ENCODE measurements at places on chromosomes 7 and 10. TPM values are rescaled to one million over a fixed set of nuclear protein-coding genes. Genes with fewer than 3 reads are reported as not detected.
A peak's percentile ranks its signal among the peaks of the same experiment; 100 is the strongest.

- DNase-seq: peak; percentile 74
Observed at GRCh38 chr7:2613931-2614600, 17.7 kb upstream of the TTYH3 start.

- peak; percentile 37 for DNase-seq
Observed at GRCh38 chr7:95811846-95812445, 39.6 kb downstream of the DYNC1I1 start.

The PLAC9 gene
- total RNA-seq: 19.6 TPM

GRCh38 chr10:91296471-91296870 lies 76.0 kb downstream of the PCGF5 start:
- peak; percentile 40 for DNase-seq

DNA sequence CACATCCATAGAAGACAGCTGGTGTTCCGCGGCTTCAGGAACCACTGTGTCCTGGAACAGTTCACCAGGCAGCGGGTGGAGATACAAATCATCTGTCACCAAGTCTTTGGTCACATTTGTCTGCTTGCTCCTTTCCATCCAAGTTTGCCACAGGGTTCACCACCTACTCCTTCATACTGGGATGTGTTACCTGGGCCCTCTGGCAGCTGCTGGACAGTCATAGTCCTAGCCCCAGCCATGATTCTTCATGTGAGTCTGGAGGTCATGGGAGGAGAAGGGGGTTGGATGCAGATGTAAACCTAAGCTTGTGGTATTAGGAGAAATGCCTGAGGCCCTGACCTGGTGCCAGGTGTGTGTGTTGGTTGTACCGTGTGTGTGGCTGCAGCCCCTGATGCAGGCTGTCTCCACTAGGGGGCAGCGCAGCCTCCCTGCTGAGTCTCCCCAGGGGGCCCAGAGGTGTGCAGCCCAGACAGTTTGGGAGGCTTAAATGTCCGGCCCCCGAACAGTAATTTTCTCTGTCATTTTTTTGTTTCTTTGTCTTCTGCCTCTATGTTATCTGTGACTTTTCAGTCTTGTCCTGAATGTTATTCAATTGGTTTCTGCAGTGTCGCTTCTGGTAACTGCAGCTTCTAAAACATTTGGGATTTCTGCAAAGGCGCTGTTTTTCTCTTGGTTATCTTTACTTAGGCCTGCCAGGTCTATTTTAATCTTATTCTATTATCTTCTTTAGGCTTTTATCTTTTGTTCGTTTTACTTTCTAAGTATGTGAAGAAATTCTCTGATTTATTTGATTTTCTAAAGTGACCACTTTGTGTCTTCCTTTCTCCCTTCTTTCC lies 14.8 kb downstream of the NPS start:
- DNase-seq: peak; percentile 10

- no peak for DNase-seq
Observed at GRCh38 chr10:1175956-1176565, 119.9 kb downstream of the WDR37 start.

The UCN3 gene
- not detected for total RNA-seq

GRCh38 chr7:110827287-110827855 lies 263.6 kb upstream of the LRRN3 start:
- DNase-seq: no peak

The ICA1 gene
- total RNA-seq: not detected

The TUBAL3 gene
- not detected for total RNA-seq

The ENO4 gene
- 0.51 TPM for total RNA-seq

DNA sequence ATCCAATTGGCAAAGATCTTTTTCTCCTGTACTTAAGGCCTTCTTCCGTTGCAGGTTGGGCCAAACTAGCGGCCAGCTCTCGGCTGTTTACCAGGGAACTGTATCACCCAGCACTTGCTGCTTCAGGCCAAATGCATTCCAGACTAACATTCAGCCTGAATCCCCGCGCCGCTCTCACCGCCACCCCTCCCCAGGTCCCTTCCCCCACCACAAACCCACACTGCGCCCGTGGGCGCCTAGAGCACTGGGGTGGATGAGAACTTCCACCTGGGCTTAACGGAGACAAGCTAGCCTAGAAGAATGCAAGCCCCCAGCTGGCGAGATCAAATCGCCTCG lies 676 bp downstream of the TCAF1 start:
- peak; percentile 71 for DNase-seq

- DNase-seq: no peak
Observed at GRCh38 chr10:110445871-110446270, 51.8 kb upstream of the DUSP5 start.

The PIK3AP1 gene
- total RNA-seq: not detected

DNA sequence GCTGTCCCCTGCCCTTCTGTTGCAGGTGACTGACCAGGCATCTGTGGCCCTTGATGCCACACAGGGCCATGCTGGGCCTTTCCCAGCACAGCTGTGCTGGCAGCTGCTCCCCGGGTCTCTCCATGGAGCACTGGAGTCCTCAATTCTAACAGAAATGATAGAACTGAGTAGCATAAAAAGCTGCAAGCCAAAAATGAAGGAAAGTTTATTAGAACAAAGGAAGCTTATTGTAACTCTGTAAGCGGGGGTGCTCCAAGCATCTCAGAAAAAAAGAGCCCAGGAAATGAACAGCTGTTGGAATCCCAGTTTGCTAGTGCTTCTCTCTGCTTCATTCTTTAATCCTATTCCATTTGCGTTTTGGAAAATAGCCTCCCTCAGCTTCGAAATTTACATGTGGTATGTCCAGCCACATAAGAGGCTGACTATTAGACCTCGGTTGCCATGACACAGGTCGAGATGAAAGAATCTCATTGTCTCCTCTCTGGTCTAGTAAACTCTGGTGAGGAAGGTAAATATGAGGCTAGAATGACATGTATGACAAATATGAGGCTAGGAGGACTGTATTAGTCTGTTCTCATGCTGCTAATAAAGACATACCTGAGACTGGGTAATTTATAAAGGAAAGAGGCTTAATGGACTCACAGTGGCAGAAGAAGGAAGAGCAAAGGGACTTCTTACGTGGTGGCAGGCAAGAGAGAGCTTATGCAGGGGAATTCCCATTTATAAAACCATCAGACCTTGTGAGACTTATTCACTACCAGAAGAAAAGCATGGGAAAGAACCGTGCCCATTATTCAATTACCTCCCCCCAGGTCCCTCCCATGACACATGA lies 23.7 kb downstream of the EPDR1 start:
- no peak for DNase-seq

DNA sequence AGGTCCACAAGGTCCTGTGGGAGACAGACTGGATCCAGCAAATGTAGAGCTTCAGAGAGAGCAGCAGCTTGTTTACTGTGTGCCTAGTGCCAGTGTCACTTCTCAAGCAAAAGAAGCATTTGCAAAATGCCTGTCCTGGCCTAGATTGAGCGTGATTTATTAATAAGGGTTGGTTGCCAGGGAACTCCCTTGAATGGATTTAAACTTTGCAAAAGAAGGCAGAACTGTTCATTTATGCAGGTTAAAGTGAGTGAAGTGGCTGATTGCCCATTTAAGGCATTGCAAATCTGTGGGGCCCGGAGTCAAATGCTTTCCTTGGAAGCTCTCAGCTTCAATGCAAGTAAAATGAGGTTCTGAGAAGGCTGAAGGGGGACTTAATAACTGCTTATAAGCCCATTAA lies 71.3 kb downstream of the CDHR3 start:
- no peak for DNase-seq

The NKX2-3 gene
- not detected for total RNA-seq

- DNase-seq: peak; percentile 96
Observed at GRCh38 chr10:88932539-88933256, 19.9 kb downstream of the ACTA2 start.

The ATRNL1 gene
- total RNA-seq: not detected

GRCh38 chr10:45596526-45596925 lies 76.0 kb downstream of the ZFAND4 start:
- DNase-seq: no peak

The PGAM2 gene
- not detected for total RNA-seq

GRCh38 chr10:75976681-75977080 lies 545.3 kb downstream of the LRMDA start:
- DNase-seq: no peak

The ZNF746 gene
- 20.6 TPM for total RNA-seq

DNA sequence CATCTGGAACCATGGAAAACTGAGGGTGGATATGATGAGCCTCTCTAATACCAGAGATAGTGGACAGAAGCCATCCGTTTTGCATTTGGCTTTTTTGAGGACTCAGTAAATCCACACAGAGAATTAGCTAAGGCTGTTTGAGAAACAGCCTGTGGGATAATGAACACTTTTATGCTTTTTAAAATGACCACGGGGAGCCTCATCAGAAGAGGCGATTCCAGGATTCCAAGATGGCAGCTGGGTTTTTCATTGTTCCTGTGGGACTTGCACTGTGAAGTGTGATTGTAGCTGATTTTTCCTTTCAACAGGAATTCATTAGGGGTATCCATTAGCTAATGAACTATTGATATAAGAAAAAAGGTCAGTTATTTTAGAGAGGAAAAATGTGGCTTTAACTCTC lies 353.2 kb downstream of the AUTS2 start:
- DNase-seq: no peak

DNA sequence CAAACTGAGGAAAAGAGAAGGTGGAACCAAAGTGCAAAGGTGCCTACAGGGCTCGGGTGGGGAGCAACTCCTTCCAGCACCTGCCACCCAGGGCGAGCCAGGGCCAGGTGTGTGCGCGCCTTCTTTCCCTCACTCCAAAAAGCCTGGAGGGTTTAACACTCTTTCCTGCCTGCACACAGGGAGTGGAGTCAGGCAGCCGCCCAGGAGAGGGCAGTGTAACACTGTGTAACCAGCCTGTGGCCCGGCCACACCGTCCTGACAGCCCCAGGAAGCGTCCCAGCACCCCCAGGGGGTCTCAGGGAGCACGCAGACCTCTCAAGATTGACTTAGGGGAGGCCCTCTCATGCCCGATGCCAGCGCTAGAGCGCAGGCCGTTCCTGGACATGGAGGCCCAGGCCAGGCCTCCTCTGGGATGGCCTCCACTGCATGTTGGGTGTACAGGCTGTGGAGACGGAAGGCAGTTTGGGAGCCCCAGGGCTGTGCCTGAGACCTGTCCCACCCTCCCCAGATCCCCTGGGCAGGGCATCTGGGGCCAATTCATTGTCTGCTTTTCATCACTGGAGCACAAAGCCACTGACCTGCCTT lies 13.4 kb downstream of the BRI3 start:
- peak; percentile 76 for DNase-seq

DNA sequence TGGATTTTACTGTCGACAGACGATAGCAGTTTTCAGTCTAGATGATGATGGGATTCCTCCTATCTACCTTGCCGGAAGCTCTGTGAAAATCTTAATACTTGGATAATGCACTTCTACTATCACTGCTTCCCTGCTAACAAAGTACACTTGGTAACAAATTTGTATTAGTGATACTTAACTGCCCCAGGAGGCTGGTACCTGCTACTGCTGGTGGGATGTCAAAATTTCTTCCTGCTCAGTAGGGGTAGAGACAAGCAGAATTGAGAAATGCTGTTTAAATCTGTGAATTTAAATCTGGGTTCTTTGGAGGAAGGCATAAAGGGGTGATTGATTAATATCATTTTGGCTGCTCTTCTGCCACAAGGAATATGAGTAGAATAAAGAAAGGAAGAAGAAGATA lies 99.8 kb upstream of the STRIP2 start:
- no peak for DNase-seq

DNA sequence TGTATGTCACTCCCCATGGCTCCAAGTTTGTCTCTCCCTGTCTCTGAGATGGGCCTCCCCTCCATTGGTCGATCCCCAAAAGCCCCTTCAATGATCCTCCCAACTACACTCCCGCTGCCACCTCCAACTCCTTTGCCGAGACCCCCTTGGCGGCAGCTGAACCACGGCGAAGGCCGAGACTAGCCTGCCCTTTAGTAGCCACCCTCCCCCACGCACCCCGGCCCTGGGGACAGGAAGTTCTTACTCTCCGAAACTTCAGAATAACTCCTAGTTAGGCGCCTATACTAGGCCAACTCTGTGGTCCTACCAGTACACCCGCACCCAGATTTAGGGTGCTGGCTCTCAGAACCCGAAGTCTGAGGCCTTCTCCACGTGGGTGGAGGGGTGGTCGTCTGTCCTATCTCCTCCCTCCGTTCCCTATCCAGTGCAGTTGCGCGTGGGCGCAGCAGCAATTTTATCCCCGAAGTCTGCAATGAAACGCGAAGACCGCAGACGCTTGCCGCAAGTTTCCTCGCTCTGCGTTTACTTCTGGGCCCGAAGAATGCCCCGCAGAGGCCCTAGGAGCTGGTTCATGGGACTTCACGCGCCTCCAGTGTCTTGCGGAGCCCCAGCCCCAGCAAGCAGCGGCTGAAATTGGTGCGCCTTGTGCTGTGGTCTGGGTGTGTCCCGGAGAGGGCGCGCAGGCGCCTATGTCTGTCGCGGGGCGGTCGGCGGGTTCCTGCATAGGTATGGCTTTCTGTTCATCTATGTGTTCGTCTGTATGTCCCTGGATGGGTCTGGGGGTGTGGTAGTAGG lies 82.6 kb upstream of the SLF2 start:
- no peak for DNase-seq

DNA sequence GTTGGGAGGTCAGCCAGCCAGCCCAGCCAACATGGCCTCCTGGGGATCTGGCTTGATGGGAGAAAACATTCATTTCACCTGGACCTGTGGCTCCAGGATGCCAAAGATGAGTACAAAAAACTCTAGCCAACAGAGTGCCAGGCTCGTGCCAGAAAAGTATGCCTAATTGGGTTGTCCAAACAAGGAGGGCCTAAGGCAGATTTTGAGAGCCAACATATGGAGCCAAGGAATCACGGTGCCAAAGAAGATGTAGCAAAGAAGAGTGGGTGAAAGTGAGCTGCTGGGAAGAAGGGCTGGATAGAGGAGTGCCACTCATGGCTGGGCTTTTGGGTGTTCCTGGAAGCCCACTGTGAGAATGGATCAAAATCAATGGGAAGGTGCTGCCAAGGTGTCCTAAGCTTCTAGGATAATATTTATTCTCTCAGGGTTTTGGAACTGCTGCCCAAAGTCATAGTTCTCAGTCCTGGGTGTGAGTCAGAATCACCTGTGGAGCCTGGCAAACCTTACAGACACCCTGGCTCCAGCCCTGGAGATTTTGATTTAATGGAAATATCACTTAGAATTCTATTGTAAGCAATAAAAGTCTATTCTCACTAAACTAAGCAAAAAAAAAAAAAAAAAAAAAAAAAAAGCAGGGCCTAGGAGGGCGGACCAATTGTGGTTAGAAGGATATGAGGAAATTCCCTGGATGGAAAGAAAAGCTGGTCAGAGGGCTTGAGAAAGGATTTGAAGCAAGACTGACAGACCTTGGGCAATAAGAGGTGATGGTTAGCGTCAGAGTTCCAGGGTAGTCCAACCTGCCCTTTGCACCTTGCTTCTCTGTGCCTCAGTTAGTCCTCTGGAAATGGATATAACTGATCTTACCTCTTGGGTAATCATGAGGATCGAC lies 182.2 kb upstream of the PRR15 start:
- DNase-seq: no peak

GRCh38 chr7:4134631-4135030 lies 547.5 kb upstream of the FOXK1 start:
- no peak for DNase-seq

DNA sequence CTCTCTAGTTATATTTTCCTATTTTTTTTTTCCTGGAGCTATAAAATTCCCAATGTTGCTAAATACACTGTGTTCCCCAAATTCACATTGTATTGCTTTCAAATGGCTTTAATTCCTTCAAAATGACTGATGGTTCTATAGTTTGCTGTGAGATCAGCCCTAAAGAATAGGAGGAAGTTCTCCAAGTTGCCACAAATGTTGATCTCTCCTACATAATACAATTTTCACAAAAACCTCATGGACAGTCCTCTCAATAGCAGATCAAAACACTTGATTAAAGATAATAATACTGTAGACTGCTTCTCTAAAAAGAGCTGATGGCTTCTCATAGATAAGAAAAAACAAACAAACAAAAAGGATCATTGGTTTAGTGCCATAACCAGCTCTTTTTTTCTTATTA lies 97.8 kb upstream of the CAV2 start:
- no peak for DNase-seq

GRCh38 chr10:45227456-45227855 lies 88.0 kb downstream of the OR13A1 start:
- no peak for DNase-seq

The SMNDC1 gene
- 5.1 TPM for total RNA-seq

The MKX gene
- 44.1 TPM for total RNA-seq
